Foreskin melanocyte (primary cell): ENCODE measurements at places on chromosomes 3 and 15.
A peak's percentile ranks its signal among the peaks of the same experiment; 100 is the strongest.

DNA sequence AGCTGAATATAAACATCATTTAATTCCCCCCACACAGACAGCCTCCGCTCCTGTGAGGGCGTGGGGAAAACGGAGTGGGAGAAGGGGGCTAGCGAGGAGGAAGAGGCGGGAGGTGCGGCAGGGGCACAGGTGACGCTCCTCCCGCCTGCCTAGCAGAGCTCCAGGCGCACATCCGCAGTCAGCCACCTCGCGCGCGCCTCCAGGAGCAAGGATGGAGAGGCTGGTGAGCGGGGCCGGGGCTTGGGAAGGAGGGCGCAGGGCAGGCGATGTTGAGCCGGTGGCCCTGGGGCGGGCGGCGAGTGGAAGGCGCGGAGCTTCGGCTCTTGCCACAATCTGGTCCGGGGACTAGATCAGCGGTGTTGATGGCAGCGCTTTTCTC is at the start of gene CD200:
Gene CD200 (plus strand): TSS at position 155 of the 379 bp plus-strand sequence. CDS start 57 bp downstream, at position 212.
- DNase-seq, result no peak

GRCh38 chr3:159787794-159788205 is 200.8 kb upstream of the IL12A start:
- DNase-seq, result no peak

DNA sequence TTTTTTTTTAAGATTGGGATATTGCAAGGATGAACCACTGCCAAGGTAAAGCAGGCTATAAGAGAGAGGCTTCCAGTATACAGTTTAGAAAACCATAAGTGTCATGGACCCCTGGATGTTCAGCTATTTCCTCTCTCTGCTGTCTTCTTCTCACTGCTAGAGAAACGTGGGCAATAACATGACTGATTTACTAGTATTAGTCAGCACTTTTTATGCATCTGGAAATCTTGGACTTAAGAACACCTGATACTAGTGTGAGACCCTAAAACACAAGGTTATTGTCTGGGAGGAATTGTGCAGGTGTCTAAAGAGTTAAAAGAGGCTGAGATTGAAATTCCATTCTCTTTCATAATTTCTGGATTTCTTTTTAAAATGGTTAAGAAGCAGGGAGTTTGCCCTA is 460.6 kb upstream of the MCTP2 start:
- DNase-seq, result no peak

DNA sequence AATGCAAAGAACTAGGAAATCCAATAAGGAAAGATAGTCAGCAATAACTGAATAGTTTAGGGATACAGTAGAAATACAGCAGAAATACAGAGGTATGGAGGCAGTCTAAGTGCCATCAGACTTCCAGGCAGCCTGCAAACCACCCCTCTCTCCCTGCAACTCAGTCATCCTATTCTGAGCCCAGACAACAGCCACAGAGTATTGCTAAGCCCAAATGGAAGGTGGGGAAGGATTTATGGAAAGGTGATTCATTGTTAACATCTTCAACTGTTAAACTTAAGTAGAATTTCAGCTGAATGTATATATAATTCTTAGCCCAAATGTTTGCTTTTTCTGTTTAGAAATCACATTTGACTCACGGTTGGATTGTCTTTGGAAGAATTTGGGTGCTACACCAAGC is 300.4 kb downstream of the RBMS3 start:
- no peak for DNase-seq

DNA sequence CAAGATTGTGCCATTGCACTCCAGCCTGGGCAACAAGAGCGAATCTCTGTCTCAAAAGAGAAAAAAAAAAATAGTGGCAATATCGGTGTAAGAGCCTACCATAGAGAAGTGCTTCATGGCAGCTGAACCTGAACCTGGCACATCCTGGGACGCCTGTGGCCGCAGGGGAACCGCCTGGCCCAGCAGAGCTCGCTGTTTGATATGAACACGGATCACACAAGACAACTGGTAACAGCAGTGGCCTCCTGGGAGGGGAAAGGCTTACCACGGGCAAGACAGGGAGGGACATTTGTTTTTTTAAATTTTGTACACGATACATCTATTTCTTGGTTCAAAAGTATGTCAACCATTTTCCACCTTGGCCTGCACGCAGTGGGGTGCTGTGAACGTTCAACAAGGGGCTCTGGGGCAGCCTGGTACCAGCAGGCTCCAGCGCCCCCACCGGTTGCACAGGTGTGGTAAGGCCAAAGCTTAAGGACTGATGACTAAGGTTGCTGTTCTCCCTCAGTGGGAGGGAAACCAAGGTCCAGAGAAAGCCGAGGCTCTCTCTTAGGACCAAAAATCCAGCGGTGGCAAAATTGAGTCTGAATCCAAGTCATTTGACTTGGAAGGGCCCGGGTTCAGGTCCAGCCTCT is 21.7 kb upstream of the EPHB3 start:
- no peak for DNase-seq

GRCh38 chr3:156626104-156626503 is 48.3 kb upstream of the TIPARP start:
- no peak for DNase-seq

GRCh38 chr15:57012556-57012955 is 94.1 kb downstream of the TCF12 start:
- no peak for DNase-seq

DNA sequence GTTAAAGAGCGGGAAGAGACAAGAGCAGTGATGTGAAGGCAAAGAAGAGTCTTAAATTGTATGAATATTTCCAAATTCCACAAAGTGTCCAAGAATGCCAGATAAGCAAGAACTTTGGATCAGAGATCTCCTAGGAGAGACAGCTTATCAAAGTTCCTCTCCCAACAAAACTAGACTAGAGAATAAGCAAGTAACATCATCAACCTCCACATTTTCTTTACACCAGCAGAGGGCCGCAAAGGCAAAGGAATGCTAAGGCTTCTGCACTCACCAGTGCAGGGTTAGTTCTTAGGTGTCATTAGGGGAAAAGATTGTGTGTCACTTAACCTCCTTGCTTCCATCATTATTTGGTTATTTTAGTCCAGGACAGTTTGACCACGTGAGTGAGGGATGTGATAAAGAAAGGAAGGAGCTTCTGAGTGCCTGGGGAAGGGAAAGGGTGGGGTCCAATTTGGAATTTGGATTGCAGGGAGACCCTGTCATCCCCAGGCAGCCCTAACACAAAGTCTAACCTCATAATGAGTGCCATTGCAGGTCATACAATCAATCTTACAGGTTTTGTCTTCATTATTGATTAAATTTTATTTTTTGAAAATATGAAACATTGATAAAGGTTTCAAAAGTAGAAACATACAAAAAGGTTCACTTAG is 7.5 kb upstream of the CMTM6 start:
- peak; percentile 62 for DNase-seq
